Fibroblast of gingiva (primary cell): ENCODE measurements at places on chromosomes 3 and 15.

DNA sequence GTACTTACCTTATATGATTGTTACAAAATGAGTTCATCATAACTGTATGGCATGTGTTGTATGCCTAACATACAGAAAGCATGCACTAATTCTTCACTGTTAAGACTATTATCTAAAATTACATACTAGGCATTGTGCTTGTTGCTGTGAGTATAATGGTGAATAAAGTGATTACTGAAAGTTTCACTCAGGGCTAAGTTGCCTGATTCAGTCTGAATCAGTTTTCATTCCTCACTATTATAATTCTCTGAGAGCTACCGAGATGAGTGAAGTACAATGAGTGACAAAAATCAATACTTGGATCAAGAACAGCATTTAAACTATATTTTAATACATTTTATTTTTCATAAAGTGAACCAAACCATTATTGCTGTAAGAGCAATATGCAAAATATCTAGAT lies 7.5 kb upstream of the GCSAM start:
- no peak for DNase-seq

GRCh38 chr3:52090131-52090932 lies 34.0 kb upstream of the DUSP7 start:
- DNase-seq: peak; percentile 71

GRCh38 chr3:4313606-4314293 lies 10.6 kb downstream of the SETMAR start:
- DNase-seq: no peak

DNA sequence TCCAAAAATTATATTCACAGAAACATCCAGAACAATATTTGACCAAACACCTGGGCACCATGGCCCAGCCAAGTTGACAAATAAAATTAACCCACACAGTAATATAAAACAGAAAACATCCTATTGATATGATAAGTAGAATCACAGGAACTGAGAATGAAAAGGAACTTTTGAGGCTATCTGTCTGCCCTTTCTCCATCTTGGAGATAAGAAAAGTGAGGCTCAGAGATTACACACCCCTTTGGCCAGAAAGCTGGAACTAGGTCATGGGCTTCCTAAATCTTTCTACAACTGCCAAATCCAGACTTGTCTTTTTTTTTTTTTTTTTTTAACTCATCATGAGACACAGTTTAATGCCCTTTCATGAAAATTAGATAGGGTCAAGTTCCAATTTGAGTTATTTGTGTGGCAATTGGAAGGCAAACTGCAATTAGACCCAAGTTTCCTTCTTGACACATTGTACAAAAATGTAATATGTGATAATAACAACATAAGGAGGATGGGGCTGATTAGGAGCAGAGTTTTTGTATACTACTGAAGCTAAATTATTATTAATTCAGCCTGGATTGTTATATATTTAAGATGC lies 137.2 kb downstream of the RPL22L1 start:
- peak; percentile 76 for DNase-seq

DNA sequence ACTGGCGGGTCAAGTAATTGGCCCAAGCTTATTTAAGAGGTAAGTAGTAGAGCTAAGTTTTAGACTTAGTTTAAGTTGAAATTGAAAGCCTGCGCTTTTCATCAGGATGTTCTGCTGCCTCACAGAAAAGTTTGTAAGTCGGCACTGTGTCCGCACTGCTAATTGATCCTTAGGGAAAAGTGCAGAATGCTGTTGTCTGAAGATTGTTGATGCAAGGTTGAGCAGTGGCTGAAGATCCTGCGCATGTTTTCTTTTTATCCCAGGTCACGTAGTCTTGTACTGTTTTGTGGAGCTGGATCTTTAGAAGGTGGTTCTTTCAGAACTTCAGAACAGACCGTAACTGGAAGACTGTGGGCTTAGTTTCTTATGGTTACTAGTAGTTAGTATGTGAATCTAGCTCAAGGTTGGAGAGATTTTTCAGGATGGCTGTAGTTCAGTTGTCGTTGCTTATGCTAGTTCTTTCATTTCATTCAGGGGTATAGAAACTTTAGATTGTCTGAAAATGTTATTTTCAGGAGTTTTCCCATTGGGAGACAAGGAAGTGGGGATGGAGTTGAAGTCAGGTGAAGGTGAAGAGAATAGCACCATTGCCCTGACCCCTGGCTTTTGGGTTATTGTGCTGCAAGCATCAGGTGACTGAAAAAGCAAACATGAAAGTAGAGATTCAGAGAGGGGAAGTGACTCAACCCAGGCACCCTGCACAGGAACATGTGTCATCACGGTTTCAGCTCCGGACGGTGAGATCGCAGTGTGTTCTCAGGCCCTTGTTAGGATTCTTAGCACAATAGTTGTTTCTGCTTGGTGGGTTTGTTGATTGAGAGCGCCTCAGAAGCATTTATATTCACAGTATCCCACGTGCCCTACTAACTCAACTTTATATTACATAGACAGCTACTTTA lies 32.8 kb downstream of the AKAP13 start:
- peak; percentile 56 for DNase-seq

DNA sequence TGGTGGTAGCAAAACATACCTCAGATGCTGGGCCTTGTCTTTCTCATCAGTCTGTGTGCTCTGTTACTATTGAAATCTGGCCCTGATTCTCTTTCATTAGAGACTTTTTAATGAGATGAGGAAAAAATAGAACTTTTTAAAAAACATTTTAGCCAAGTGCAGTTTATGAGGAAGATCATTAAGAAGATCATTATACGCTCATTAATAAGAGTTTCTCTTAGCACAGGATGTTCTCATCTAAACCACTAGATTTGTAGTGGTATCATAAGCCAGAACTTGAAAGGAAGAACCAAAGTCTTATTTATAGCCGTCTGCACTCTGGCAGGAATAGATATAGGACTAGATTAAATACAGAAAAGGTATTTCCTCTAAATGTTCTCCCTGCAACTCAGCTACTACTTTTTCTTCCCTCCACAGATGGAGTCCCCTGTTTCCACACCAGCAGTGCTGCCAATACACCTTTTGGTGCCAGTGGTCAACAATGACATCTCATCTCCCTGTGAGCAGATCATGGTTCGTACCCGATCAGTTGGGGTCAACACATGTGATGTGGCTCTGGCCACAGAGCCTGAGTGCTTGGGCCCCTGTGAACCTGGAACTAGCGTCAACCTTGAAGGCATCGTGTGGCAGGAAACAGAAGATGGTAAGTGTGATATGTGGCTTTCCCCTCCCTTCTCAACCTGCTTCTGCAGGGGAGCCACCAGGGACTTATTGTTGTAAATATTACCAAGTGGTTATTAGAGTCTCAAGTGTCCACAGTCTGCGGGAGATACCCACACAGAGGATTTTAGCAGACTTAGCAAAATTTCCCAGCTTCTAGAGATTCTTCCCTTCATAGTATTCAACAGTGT lies 152.8 kb downstream of the RBPMS2 start:
- DNase-seq: no peak
